ENCODE measurements at places on chromosomes 12 and 14.
A peak's percentile ranks its signal among the peaks of the same experiment; 100 is the strongest.

DNA sequence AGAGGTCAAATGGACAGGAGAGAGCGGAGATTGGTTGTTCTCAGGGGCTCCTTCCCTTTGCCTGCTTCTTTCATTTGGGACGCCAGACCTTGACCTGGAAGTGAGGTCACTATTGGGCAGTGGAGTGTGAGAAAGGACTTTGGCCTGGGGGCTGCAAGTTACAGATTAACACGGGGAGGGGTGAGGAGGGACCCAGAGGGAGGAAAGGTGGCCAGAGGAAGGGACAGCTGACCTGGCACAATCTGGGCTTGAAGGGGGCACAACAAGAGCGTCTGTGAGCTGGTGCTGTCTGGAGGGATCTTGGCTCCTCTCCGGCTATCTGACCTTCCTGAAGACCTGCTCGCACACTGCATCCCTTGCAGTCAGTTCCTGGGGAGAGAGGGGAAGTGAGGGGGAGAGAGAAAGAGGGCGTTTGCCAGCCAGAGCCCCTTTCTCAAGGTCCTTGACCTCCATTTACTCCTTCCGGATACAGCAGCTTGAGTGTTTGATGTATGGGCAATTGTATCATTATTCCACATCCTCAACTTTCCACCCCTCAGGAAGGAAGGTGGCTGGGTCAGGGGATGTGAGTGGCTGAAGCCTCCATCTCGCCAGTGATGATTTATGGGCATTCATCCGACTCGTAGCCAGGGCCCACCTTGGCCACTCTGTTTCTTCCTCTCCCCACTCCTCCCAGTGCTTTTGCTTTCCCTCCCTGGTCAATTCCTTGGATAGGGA, 4.7 kb downstream of the RBP5 start:
- no peak for DNase-seq

GRCh38 chr14:100820957-100821356, 5.0 kb upstream of the MEG3 start:
- DNase-seq, result no peak

- no peak for DNase-seq
These were observed 139.8 kb upstream of the SRRM4 start for GRCh38 chr12:118841588-118841987.

GRCh38 chr12:65248656-65249633, 29.5 kb upstream of the MSRB3 start:
- DNase-seq, result no peak

DNA sequence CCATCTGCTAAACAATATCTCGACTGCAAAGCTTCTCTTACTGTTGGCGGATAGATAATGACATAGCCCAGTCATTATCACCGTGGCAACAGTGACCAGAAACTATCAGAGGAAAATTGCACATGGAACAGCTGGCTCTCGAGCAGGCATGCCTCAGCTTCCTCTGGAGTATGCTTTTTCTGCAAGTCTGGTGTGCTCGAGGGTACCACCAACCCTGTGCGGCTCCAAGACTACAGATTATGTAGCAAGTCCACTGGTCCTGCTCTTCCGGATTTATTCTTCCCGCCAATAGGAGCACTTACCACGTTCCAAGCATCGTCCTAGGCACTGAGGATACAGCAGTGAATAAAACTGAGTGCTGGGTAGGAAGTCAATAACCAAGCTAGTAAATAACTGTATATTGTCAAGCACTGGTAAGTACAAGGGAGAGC, 1.4 kb upstream of the GLRX5 start:
- no peak for DNase-seq

DNA sequence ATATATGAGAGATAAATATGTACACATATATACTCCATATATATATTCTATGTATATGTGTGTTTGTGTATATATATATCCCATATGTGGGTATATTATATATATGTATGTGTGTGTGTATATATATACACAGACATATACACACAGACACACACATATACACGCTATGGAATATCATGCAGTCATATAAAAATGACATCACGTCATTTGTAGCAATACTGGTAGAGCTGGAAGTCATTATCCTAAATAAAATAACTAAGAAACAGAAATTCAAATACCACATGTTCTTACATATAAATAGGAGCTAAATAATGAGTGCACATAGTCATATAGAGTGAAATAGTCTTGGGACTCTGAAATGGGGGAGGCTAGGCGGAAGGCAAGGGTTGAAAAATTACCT, 1000.2 kb downstream of the LRFN5 start:
- DNase-seq, result no peak

DNA sequence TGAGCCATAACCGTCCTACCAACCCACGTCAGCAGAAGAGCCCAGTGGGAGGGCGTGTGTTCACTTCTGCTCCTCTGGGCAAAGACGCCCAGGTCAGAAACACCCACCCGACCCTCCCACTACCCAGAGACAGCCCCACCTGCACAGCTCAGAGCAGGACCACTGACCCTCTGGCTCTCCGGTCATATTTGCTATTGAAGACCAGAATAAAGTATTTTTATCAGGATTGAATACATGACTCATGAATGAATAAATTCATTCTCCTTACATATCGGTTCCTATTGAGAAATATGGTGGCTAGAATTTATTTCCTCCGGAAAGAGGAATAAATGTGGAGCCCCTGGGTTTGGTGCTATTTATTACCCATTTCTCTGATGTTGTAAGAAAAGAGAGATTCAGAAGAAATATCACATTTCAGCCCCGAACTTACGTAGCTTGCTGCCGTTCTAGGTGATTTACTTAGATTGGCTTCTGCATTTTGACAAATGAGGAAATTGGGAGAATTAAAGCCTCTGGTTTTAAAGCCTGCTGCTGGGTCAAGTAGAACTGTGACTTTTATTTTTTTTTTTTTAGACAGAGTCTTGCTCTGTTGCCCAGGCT, 36.4 kb upstream of the P2RX7 start:
- DNase-seq, result no peak

DNA sequence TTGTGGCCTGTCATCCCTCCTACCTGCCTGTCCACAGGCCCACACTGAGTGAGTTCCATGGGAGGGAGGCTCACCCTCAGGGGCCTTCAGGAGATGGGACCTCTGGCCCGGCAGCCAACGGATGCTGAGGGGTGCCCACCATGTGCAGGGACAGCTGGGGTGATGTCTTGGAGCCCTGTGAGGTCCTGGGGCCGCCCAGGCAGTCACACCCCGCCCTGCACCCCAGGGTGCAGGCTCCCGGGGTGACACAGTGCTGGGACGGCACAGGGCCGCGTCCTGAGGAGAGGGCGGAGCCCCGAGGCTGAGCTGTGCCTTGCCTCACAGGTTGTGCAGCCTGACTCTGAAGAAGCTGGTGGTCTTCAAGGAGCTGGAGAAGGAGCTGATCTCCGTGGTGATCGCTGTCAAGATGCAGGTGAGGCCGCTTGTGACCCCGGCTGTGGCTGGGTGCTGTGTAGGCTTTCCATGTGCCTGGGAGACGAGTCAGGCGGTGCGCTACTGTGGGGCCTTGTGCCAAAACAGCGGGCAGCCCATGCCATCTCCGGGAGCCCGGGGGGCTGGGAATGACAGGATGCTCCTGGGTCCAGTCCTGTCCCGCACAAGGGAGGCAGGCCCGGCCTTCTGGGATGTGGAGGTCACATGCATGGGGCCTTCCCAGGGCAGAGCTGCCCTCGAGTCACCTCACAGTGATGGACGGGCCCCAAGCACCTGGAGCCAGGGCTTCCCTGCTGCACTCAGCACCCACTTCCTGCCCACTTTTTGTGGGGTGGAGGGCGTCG, 33.8 kb downstream of the PACS2 start:
- DNase-seq, result no peak

- DNase-seq, result no peak
These were observed 3.8 kb downstream of the USP15 start for GRCh38 chr12:62263966-62264365.

DNA sequence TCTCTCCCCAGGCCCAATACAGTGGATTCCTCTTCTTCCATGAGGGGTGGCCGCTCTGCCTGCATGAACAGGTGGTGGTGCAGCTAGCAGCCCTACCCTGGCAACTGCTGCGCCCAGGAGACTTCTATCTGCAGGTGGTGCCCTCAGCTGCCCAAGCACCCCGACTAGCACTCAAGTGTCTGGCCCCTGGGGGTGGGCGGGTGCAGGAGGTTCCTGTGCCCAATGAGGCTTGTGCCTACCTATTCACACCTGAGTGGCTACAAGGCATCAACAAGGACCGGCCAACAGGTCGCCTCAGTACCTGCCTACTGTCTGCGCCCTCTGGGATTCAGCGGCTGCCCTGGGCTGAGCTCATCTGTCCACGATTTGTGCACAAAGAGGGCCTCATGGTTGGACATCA, 3.8 kb downstream of the ARHGEF40 start:
- DNase-seq, result no peak

DNA sequence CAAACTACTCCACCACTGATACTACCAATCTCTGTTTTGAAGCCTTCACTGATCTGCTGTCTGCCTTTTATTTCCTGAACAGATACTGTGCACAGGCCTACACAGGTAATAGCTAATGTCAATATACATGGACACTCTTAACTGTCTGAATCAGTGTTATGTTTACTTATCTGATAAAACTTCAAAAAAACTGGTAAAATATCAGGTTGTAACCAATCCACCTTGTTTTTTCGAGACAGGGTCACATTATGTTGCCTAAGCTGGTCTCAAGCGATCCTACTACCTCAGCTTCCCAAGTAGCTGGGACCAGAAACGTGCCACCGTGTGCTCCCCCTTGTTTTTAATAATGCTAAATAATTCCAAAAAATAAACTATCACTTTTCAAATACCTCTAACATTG, 43.5 kb downstream of the HECTD1 start:
- DNase-seq, result no peak

DNA sequence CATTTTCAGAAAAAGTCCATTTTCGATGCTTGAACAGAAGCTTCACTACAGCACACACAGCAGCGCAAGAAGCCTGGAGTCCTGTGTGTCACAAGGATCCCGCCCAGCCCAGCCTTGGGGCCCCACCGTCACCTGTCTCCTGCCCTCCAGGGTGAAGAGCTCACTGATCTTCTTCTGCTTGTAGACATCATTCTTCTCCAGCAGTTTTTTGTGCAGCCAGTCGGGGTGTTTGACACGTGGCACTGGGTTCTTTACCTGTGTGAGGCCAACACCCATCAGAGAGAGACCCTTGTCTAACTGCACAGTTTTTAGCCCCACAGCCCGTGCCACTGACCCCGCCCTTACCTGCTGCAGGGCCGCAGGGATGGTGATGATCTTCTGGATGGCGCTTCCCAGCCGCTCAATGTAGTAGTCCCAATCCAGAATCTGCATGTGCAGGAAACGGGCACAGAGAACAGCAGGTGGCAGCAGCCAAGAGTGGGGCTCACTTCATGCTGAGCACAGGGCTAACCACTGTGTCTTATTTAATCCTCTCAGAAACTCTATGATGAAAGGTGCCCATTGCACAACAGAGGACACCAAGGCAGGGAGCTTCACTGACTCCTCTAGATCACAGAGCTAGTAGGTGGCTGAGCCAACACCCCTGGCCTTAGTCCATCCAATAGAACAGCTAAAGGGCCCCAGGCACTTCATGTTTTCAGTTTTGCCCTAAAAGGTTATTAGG, 30.0 kb downstream of the POLE start:
- DNase-seq, result no peak

DNA sequence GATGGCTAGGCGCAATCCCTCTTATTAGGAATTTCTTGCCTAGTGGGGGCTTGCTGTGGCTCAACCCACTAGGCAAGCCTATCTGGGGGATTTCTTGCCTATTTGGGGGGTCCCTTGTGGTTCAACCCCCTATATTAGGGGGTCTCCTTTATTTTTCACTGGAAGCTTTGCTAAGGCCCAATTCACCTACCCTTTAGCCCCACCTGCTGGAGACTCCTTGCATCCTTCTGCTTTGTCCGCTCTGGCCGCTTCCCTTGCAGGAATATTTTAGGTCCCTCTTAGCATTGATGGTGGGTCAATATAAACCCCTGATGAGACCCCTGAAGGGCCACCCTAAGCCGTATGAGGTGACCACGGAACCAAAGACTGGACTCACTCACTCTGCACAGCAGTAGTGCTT, 1552.1 kb downstream of the AACS start:
- DNase-seq, result peak; percentile 32
